ENCODE measurements at places on chromosomes 4 and X. TPM values are rescaled to one million over a fixed set of nuclear protein-coding genes. Genes with fewer than 3 reads are reported as not detected.

The GAGE12H gene
- total RNA-seq: not detected

The LUZP4 gene
- not detected for total RNA-seq

The SLC6A14 gene
- not detected for total RNA-seq

The COL4A5 gene
- 14.2 TPM for total RNA-seq

The TLL1 gene
- 0.14 TPM for total RNA-seq

The ZNF81 gene
- total RNA-seq: 4.8 TPM

The TBC1D19 gene
- 3.6 TPM for total RNA-seq

The CXorf49 gene
- total RNA-seq: not detected

The CUL4B gene
- 42.6 TPM for total RNA-seq

The DNAJB14 gene
- total RNA-seq: 16.0 TPM

The PLAC1 gene
- 0.80 TPM for total RNA-seq

The PASD1 gene
- total RNA-seq: not detected

The NAT8L gene
- total RNA-seq: 13.7 TPM

The DIPK2B gene
- total RNA-seq: not detected

The TLR6 gene
- 5.0 TPM for total RNA-seq

The FDCSP gene
- total RNA-seq: not detected

The MAGEB6 gene
- not detected for total RNA-seq

The HELQ gene
- 4.2 TPM for total RNA-seq

The CACNA1F gene
- not detected for total RNA-seq

The ZDHHC15 gene
- not detected for total RNA-seq

The IL2RG gene
- total RNA-seq: 0.54 TPM

The RLIM gene
- total RNA-seq: 18.3 TPM

The MAP7D2 gene
- total RNA-seq: 7.1 TPM

The NDP gene
- total RNA-seq: not detected

The DCAF8L2 gene
- not detected for total RNA-seq

The TMEM31 gene
- not detected for total RNA-seq

The GPC4 gene
- total RNA-seq: 0.01 TPM

The ADH1C gene
- not detected for total RNA-seq

The SPANXA2 gene
- not detected for total RNA-seq

The PLK4 gene
- total RNA-seq: 16.7 TPM

The PCSK1N gene
- total RNA-seq: 39.5 TPM

The HOPX gene
- total RNA-seq: not detected

All from A549 treated with DMSO at 1 μM for 4 hours (cell line).